ENCODE measurements at places on chromosomes 3 and 15. TPM values are rescaled to one million over a fixed set of nuclear protein-coding genes. Genes with fewer than 3 reads are reported as not detected.

The PDE12 gene
- total RNA-seq: 36.5 TPM

The ARHGEF26 gene
- 0.23 TPM for total RNA-seq

The GALK2 gene
- total RNA-seq: 30.9 TPM

The GNAT1 gene
- total RNA-seq: not detected

The MB21D2 gene
- total RNA-seq: 7.0 TPM

The CCR1 gene
- total RNA-seq: 55.6 TPM

The GPR149 gene
- not detected for total RNA-seq

The SCAANT1 gene
- 1.3 TPM for total RNA-seq

The ANKRD34C gene
- total RNA-seq: not detected

GRCh38 chr3:31240013-31240412, 292.7 kb upstream of the STT3B start:
- no peaks in the 10 kb centered on the region for H3K4me1 ChIP-seq
- DNase-seq: no peak
- H3K36me3 ChIP-seq: peaks cover 3% of the 10 kb centered on the region
- H3K27me3 ChIP-seq: peaks cover 2% of the 10 kb centered on the region
- H3K27ac ChIP-seq: no peak overlapping the region

DNA sequence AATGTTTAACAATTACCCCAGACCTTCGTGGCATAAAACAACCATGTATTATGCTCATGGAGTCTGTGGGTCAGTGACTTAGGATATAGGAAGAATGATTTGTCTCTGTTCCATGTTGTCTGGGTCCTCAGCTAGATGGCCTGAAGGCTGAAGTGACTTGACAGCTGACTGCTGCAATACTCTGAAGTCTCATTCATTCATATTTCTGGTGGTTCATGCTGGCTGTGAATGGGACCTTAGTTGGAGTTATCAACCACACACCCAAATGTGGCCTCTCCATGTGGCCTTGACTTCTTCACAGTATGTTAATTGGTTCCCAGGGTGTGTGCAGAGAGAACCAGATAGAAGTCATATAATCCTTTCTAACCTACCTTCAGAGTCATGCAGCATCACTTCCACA, 145.1 kb upstream of the BFSP2 start:
- H3K36me3 ChIP-seq: no peaks in the 10 kb centered on the region
- DNase-seq: no peak
- no peak overlapping the region for H3K4me3 ChIP-seq
- H3K4me1 ChIP-seq: peaks cover 2% of the 10 kb centered on the region
- no peaks in the 10 kb centered on the region for H3K27me3 ChIP-seq
- no peak overlapping the region for H3K27ac ChIP-seq

DNA sequence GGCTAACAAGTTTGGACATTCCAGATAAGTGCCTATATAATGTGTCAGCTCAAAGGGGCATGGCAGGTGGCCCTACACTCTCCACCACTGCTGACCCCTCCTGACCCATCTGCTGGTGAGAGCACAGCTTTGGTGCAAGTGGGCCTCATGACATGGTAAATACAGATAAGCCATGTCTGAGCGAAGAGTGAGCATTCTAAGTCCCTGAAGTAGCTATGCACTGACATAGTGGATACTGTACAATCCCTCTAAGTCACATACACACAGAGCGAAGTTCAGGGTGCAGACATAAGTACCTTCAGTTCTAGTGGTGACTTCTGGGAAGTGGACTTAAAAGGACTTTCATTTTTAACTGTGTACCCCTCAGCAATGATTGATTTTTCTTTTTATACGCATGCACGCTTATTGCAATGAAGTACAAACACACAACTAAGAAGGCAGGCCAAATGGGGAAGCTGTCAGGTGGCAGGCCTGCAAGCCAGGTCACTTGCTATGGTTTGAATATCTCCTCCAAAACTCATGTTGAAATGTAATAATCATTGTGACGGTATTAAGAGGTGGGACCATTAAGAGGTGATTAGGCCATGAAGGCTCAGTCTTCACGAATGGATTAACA, 41.5 kb downstream of the TBC1D2B start:
- H3K27ac ChIP-seq: peak overlapping the region; percentile 92
- H3K4me3 ChIP-seq: peak overlapping the region; percentile 46
- peaks cover 95% of the 10 kb centered on the region for H3K4me1 ChIP-seq
- DNase-seq: peak; percentile 31
- peaks cover 60% of the 10 kb centered on the region for H3K36me3 ChIP-seq
- H3K27me3 ChIP-seq: no peaks in the 10 kb centered on the region

DNA sequence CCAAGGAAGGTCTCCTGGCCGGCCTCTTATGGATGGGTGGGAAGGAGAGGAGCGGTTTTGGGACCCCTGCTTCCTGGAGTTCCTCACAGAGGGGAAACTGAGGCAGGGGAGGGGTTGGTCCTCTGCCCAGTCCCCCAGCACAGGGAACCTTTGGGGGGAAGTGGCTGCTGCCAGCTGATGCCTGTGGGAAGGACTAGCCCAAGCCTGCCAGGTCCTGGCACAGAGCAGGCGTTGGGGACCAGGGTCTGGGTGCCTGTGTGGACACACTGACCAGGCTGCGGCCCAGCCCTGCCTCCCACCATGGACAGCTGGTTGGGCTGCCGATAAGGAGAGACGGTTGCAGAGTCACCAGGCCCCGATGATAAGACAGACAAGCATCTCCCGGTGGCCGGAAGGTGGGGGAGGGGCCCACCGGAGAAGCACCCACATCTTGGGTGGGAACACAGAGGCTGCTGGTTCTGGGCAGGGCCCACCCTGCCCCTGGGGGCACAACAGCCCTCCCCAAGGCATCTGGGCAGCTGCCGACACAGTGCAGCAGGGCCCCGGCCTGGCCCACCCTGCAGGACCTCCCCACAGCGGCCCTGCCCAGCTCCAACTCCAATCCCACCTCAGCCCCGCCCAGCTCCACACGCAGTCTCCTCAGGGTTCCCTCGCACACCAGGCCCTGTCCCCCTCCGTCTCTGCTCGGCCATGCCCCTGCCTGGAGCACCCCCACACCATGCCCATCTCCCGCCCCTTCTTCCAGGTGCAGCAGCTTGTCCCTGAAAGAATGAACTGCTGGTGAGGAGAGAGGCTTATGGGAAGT, 50.7 kb downstream of the DNAJB8 start:
- no peak overlapping the region for H3K4me3 ChIP-seq
- no peaks in the 10 kb centered on the region for H3K4me1 ChIP-seq
- no peaks in the 10 kb centered on the region for H3K27me3 ChIP-seq
- DNase-seq: no peak
- H3K36me3 ChIP-seq: no peaks in the 10 kb centered on the region
- no peak overlapping the region for H3K27ac ChIP-seq

DNA sequence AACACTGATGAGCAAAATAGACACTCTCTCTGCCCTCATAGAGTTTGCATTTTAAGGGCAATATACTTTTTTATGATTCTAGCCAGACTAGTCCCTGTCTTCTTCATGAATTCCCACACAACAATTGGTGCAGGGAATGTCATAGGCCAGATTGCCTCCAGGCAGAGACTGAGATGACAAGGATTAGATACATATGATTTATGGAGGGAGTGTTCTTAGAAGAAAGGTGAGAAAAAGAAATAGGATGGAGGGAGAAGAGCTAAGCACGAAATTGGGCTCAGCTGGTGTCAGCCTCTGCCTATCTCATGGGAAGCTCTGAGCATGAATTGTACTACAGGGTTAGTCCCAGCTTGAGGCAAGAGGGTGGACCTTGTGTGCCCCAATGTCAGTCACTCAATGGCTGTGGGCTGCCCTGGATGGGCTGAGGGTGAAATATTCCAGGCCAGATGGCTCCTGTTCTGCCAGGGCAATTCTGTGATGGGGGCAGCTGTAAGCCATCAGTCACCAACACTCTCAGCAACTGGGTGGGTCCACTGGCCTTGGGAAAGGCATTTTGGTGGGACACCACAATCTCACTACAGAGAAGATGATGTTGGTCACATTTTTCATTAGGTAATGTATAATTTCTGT, 31.1 kb downstream of the EIF1B start:
- no peaks in the 10 kb centered on the region for H3K36me3 ChIP-seq
- H3K4me3 ChIP-seq: no peak overlapping the region
- DNase-seq: no peak
- peaks cover 16% of the 10 kb centered on the region for H3K4me1 ChIP-seq
- peaks cover 6% of the 10 kb centered on the region for H3K27me3 ChIP-seq
- no peak overlapping the region for H3K27ac ChIP-seq

DNA sequence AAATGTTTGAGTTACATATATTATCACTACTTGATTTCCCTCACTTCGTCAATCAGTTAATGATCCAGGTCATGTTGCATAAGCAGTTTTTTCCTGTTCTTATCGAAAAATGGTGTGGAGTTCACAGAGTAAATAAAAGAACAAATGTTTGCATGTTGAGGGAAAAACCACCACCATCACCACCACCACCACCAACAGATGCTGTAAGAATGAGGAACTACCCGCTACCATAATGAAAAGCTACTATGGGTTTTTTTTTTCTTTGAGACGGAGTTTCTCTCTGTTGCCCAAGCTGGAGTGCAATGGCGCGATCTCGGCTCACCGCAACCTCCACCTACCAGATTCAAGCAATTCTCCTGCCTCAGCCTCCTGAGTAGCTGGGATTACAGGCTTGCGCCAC, 27.6 kb downstream of the RUBCN start:
- H3K27me3 ChIP-seq: no peaks in the 10 kb centered on the region
- H3K4me3 ChIP-seq: no peak overlapping the region
- no peak for DNase-seq
- peaks cover 25% of the 10 kb centered on the region for H3K4me1 ChIP-seq
- H3K27ac ChIP-seq: no peak overlapping the region

GRCh38 chr3:128992926-128993460, 883 bp downstream of the CFAP92 start:
- H3K27me3 ChIP-seq: peaks cover 12% of the 10 kb centered on the region
- no peak overlapping the region for H3K27ac ChIP-seq
- no peak overlapping the region for H3K4me3 ChIP-seq
- DNase-seq: no peak
- peaks cover 14% of the 10 kb centered on the region for H3K4me1 ChIP-seq

DNA sequence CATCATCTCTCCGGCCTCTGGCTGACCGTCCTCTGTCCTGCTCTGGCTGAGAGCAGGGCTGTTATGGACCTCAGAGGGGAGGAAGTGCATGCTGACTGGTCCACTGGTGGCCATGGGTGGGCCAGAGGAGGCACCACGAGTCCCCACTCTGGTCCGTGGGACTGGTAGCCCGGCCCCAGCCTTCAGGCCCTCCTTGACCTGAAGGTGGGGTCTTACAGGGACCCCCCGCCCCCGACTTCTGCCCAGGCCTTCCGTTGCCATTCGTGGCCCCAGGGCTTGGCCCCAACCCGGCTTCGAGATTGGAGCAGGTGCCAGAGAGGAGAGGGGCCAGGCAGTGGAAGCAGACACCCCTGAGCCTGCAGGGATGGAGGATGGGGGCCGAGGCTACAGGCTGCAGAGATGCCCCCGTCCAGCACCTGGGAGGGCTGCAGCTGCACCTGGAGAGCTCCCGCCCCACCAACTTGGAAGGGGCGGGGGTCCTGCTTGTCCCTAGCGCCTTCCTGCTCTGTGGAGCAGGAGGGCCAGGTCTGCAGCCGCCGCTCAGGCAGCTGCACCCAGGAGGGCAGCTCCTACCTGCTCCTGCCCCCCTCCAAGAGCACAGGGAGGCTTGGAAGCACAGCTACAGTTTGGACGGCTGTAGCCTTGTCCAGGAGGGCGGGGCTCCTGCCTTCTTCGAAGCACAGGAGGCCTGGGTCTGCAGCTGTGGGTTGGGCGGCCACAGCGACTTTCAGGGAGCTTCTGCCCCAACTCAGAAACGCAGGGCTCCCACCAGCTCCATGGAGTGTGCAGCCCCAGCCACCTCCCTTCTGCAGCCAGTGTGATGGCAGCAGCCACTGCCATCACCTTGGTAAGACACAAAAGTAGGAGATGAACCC, 142.5 kb downstream of the KLF13 start:
- H3K4me1 ChIP-seq: peaks cover 25% of the 10 kb centered on the region
- H3K27me3 ChIP-seq: no peaks in the 10 kb centered on the region
- H3K27ac ChIP-seq: no peak overlapping the region

- DNase-seq: no peak
- peaks cover 11% of the 10 kb centered on the region for H3K4me1 ChIP-seq
- H3K27me3 ChIP-seq: peaks cover 49% of the 10 kb centered on the region
- no peaks in the 10 kb centered on the region for H3K36me3 ChIP-seq
- peak overlapping the region; percentile 50 for H3K4me3 ChIP-seq
Measured at GRCh38 chr3:126356373-126357264, 589 bp downstream of the KLF15 start.

- H3K4me1 ChIP-seq: no peaks in the 10 kb centered on the region
- no peak overlapping the region for H3K4me3 ChIP-seq
- H3K27me3 ChIP-seq: no peaks in the 10 kb centered on the region
- peaks cover 25% of the 10 kb centered on the region for H3K36me3 ChIP-seq
- no peak overlapping the region for H3K27ac ChIP-seq
- no peak for DNase-seq
Measured at GRCh38 chr15:74038707-74039655, 43.4 kb downstream of the GOLGA6A start.

- H3K4me3 ChIP-seq: no peak overlapping the region
- H3K27me3 ChIP-seq: no peaks in the 10 kb centered on the region
- no peak for DNase-seq
- no peaks in the 10 kb centered on the region for H3K36me3 ChIP-seq
- no peaks in the 10 kb centered on the region for H3K4me1 ChIP-seq
Measured at GRCh38 chr3:129834580-129834979, 58.9 kb downstream of the TMCC1 start.

DNA sequence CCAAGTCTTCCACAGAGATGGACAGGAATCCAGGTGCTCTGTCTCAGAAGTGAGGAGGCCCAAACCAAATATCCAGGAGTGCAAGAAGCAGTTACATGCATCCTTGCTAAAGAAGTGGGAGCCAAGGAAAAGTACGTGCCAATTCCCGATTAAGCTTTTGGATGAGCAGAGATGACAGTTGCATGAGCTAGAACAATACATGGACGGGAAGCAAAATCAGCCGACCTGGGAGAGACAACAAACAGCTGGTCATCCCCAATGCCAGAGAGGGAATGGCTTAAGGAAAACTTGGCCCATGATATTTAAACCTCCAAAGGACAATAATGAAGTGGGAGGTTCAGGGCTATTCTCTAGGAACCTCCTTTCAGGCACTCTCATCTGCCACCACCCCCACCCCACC, 86.0 kb upstream of the ABHD17C start:
- no peaks in the 10 kb centered on the region for H3K36me3 ChIP-seq
- no peak overlapping the region for H3K4me3 ChIP-seq
- H3K27me3 ChIP-seq: peaks cover 19% of the 10 kb centered on the region
- peak; percentile 5 for DNase-seq
- H3K4me1 ChIP-seq: no peaks in the 10 kb centered on the region

- peak overlapping the region; percentile 80 for H3K4me3 ChIP-seq
- H3K27me3 ChIP-seq: no peaks in the 10 kb centered on the region
Measured at GRCh38 chr3:51942603-51943450, 664 bp downstream of the PARP3 start.

- H3K27me3 ChIP-seq: peaks cover 19% of the 10 kb centered on the region
- no peaks in the 10 kb centered on the region for H3K4me1 ChIP-seq
- no peaks in the 10 kb centered on the region for H3K36me3 ChIP-seq
- no peak overlapping the region for H3K27ac ChIP-seq
- H3K4me3 ChIP-seq: no peak overlapping the region
Measured at GRCh38 chr3:42690766-42691680, 5.7 kb downstream of the KLHL40 start.

GRCh38 chr3:15797642-15798303, at the start of gene ANKRD28:
Gene ANKRD28, minus strand, starts transcription at chr3:15797979. Its CDS starts 1,458 bp downstream, at chr3:15796521.
- DNase-seq: peak; percentile 51
- H3K4me1 ChIP-seq: peaks cover 70% of the 10 kb centered on the region
- peaks cover 39% of the 10 kb centered on the region for H3K36me3 ChIP-seq
- peak within 1 kb of the TSS; percentile 98 for H3K27ac ChIP-seq
- no peaks in the 10 kb centered on the region for H3K27me3 ChIP-seq
